ENCODE measurements at places on chromosomes 5 and 9.
A peak's percentile ranks its signal among the peaks of the same experiment; 100 is the strongest.

DNA sequence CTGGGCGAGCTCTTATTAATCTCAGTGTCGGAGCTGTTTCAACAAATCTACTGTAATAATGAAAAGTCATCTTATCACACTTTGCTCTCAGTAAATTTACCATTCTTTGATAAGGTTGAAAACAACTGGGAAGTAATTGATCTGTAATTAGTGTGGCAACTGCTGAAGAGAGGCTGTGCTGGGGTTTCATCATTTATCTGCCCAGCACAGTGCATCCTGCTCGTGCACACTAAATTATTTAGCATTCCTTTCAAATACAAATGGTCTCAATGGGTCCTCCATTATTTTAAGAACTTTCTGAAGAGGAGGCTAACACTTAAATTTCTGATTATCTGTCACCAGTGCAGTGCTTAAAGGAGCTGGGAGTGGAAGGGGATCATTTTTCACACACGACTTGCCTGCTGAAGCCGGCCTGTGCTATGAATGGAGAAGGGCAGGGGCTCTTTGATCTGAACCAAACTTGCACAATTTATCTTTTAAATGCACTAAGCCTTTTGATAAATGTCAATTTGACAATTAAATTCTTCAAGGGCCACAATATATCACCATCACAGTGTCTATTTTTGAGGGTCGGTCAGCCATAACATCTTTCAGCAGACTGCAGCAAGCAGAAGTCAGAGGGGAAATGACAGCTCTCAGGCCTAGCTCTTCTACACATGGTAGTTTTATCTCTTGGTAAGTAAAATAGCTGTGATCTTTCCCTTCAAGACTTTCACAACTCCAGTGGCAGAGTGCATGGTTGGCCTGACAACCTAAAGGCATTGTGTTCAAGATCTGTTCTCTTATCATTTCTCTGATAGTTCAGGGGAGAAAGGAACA, 106.4 kb upstream of the EFNA5 start:
- no peak for DNase-seq

DNA sequence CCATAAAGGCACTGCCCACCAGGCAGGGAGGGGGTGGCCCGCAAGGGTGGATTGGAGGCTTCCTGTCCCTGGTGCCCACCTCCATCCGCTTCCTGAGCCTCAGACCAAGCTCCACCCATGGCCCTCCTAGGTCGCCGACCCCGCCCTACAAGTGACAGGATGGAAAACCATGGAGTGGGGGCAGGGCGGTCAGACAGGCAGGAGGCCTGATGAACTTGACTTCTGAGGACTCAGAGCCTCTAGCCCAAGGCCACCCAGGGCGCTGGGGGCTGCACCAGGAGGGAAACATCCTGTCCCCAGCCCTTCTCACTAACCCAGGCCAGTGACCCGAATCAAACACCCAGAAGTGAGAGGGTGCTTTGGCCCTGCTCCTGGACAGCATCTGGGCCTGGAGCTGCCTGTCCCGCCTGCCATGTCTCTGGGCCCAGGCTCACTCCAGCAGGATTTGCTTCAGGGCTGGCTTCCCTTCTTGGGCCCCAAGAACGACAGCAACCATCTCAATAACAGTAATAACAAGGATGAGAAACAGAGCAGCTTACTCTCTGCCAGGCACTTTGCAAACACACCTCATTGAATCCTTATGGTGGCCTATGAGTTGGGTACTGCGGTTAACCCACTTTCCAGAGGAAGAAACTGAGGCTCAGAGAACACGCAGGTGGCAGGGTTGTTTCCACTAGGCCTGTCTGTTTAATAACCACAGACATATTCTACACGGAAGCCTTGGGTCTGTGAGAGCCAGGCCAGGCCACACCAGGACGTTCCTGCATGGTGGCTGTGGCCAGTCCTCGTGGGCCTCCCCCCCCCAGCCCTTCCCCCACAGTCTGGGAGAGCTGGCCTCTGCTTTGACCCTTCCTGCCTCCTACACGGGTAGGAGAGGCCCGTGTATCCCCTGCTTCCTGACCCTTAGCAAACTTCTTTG, 4.4 kb upstream of the ST6GALNAC6 start:
- DNase-seq: peak; percentile 74

GRCh38 chr9:134099123-134099761, 31.4 kb upstream of the BRD3 start:
- DNase-seq: peak; percentile 49

GRCh38 chr9:22041344-22041743, 32.2 kb upstream of the CDKN2B start:
- DNase-seq: no peak

DNA sequence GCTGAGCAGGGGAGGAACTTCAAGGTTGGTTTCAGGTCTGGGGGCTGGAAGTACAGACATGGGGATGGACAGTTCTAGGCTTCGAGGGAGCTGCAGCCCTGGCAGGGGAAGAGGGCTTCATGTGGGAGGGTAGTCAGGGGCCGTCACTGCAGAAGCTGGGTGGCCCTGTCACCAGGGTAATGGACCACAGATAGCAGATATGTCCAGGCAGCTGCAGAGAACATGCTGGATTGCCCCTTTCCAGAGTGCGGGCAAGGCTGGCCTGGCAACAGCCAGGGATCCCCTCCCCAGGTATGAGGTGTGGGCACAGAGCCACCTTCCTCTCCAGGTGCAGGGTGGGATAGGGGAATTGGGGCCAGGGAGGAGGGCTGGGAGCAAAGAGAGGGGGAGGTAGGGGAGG, 206.5 kb downstream of the GADD45G start:
- DNase-seq: no peak

GRCh38 chr5:1437226-1437829, 7.9 kb downstream of the SLC6A3 start:
- no peak for DNase-seq
